Fibroblast of skin of abdomen (primary cell): ENCODE measurements at places on chromosomes 6 and 20.

- peak; percentile 78 for DNase-seq
Observed at GRCh38 chr6:3766214-3766613, 14.7 kb upstream of the PXDC1 start.

GRCh38 chr6:54778731-54779130 lies 67.8 kb upstream of the FAM83B start:
- DNase-seq, result no peak

DNA sequence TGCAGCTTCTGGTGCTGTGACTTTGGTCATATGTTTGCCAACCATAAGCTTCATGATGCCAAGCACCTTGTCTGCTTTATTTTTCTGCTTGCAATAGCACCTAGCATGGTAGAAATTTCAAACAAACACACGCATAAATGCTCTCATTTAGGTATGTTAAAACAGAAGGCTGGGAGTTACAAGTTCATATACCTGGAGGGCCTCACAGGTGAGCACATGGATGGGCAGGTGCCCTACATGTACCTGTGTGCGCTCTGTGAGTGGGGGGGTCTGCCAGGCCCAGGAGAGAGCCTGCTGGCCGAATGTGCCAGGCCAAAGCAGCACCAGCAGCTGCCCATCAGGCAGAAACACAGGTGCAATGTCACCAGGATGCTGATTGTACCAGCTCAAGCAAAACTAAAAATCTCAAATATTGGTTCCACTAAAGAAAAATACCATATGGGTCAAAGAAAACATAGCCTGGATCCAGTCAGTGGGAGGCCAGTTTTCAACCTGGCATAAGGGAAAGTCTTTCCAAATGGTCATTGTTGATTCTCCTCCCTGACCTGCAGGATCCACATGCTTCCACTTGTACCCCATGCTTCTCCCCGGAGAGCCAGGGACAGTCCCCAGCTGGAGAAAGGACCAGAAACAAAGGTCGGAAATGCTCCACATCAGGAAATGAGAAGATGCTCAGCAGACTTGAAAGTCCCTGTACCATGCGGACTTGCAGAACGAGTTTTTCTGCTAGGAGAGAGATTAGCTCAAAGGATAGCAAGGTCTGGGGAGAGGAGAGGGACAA lies 7.2 kb upstream of the PFDN4 start:
- DNase-seq, result no peak

GRCh38 chr20:57928181-57928967 lies 218.6 kb upstream of the PMEPA1 start:
- DNase-seq, result peak; percentile 71

DNA sequence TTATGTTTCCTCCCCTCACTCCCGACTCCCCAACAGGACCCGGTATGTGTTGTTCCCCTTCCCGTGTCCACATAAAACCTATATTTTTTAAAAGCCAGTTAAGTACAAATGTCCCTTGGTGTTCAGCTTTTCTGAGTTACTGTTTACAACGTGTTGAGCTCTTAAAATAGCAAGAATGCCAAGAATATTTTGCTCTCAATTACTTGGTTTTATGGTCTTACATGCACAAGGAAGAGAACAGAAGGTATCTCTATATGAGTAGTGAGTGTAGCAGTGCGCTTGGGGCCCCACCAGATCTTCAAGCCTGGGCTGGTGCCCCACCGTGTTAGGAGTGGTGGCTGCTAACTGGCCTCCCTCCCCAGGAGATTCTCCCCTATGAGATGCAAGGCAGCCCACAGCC lies 75.3 kb downstream of the RIN2 start:
- no peak for DNase-seq

- DNase-seq, result no peak
Observed at GRCh38 chr6:68973066-68973465, 338.0 kb downstream of the ADGRB3 start.
